ENCODE measurements at places on chromosomes 3 and 15. TPM values are rescaled to one million over a fixed set of nuclear protein-coding genes. Genes with fewer than 3 reads are reported as not detected.

SLC12A1 gene
- not detected for total RNA-seq

DISP2 gene
- 1.0 TPM for total RNA-seq

SAMMSON gene
- total RNA-seq = not detected

CCDC39 gene
- not detected for total RNA-seq

RTP4 gene
- not detected for total RNA-seq

LRRN1 gene
- not detected for total RNA-seq

UBE2Q2 gene
- 44.2 TPM for total RNA-seq

ADGRG7 gene
- total RNA-seq = not detected

ZNF592 gene
- 21.0 TPM for total RNA-seq

CCR3 gene
- not detected for total RNA-seq

CLDN1 gene
- total RNA-seq = 22.6 TPM

CLRN1 gene
- not detected for total RNA-seq
